ENCODE measurements at places on chromosomes 2 and 18.

- no peak for DNase-seq
Measured at GRCh38 chr2:58636872-58637271, 395.7 kb upstream of the FANCL start.

DNA sequence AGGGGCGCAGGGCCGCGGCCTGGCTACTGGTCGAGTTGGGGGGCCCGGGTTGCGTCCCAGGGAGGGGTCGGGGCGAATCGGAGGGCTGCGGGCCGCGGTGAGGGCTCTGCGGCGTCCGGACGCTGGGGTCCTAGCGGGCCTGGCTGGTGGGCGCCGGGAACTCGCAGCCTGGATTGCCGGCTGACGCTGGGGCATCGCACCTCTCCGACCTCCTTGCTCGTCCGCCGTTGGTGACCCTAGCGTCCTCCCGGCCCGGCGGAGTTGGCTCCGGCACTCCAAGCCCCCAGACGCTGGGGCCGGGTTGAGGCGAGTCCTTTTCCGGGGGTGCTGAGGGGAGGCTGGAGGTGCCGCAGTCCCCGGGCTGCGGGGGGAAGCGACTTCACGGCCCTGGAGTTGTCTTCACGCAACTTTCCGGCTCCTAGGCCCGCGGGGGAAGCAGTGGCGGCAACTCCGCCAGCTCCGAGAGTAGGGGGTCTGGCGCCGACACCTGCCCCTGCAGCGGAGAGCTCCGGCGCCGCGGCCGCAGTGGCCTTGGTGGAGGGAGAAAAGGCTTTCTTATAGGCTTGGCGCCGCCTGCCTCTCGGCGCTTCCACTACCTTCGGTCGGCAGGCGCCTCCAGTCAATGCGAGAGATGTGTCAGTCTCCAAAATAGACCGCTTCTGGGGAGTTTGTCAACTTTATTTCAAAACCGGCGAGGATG lies 70.3 kb downstream of the HAUS1 start:
- peak; percentile 77 for DNase-seq

GRCh38 chr2:128410035-128410757 lies 91.5 kb upstream of the HS6ST1 start:
- no peak for DNase-seq

DNA sequence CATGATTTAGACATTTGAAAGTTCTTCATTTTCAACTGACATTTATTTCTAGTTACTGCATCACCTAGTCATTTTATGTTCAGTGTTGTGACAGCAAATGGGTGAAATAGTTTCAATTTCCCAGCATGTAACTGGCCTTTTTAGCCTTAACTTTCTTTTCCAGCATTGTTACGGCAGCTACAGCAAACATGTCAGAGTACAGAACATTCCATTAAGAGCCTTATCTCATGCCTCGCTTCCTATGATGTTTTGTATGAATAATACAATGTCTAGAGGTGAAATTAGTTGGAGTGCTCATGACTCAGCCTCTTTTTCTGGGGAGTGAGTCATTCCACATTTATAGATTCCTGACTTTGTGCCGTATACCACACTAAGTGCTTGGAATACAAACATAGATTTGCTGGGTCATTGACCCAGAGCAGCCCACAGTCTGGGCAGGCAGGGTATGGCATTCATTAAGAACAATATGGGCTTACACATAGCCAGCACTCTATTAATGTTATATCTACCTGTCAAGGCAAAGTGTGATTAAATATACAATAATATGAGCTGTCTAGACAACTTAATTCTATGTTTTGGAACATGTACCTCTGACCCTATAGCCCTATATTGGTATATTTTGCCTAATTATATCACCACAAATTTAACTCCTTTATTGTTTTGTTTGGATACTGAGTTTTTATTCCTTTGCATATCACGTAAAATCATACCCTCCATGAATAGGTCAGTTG lies 72.2 kb downstream of the MAP2 start:
- DNase-seq = no peak

- DNase-seq = no peak
Measured at GRCh38 chr2:62688771-62689170, 16.7 kb upstream of the EHBP1 start.

DNA sequence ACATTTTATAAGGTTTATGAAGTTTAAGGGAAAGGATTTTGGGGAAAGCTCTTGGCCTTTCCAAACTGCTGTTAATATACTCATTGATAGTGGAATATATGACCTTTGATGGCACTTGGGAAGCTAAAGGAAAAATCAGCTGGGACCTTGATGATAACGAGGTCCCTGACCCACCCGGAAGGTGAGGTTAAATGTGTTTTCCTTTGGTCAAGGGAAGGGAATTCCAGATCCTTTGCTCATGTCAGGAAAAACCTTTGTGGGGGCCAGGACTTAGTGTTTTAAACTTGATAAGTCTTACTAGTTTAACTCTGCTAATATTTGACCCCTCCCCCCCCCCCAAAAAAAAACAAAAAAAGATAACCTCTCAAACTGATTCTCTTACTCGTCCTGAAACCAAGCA lies 50.7 kb downstream of the CRIM1 start:
- no peak for DNase-seq

- DNase-seq = no peak
Measured at GRCh38 chr2:84057917-84058560, 401.0 kb downstream of the SUCLG1 start.

DNA sequence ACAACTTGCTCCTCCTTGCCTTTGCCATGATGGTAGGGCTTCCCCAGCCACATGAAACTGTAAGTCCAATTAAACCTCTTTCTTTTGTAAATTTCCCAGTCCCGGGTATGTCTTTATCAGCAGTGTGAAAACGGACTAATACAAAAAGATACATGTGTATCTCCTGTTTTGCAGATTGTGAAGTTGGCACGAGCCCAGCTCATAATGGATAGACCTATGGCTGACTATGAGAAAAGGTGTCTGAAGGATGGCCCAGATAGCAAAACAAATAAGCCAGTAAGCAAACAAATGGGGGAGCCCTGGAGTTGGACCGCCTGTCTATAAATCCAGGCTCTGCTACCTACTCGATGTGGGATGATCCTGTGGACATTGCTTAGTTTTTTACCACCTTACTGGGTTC lies 15.5 kb upstream of the PRKCE start:
- DNase-seq = no peak

- no peak for DNase-seq
Measured at GRCh38 chr2:102451968-102452367, 21.1 kb upstream of the SLC9A4 start.

DNA sequence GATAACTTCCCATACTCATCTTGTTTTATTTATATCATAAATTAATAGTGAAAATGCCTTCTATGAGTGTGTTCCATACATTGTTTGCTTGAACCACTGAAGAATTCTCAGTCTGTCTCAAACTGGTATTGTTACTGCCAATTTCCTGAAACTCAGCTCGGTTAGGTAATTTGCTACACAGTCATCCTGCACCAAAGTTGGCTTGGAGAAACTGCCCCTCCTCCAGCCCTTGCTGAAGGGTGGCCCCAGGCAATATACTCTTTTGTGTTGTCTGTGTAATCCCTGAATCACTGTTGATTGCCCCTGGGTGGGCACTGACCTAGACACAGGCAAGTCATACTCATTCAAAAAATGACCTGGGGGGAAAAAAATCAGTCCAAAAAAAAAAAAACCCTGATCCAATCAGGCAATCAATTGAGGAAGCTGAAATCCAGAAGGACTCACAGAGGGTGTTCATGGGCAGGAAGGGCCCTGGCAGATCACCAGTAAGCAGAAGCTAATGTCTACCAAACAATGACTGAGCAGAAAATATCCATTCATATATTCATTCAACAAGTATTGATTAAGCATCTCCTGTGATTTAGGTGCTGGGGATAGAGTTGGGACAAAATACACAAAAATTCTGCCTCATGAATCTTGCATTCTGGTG lies 3.8 kb upstream of the SESTD1 start:
- no peak for DNase-seq

DNA sequence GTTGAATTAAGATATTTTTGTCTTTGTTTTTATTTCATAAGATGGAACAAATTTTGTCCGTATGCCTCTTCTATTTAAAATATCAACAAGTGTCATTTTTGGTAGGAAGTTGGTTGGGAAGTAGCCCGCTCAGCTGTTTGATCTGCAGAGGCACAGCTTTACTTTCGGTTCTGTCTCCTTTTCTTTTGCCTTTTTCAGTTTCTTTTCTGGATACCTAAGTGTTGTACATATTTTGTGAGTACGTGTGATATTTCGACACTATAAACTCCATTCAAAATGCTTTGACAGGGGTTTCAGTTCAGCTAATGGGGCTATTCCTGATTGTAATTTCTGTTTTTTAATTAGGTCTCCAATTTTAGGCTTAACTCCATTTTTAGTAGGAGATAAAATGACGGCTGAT lies 1785.0 kb upstream of the LRRTM1 start:
- DNase-seq = no peak

DNA sequence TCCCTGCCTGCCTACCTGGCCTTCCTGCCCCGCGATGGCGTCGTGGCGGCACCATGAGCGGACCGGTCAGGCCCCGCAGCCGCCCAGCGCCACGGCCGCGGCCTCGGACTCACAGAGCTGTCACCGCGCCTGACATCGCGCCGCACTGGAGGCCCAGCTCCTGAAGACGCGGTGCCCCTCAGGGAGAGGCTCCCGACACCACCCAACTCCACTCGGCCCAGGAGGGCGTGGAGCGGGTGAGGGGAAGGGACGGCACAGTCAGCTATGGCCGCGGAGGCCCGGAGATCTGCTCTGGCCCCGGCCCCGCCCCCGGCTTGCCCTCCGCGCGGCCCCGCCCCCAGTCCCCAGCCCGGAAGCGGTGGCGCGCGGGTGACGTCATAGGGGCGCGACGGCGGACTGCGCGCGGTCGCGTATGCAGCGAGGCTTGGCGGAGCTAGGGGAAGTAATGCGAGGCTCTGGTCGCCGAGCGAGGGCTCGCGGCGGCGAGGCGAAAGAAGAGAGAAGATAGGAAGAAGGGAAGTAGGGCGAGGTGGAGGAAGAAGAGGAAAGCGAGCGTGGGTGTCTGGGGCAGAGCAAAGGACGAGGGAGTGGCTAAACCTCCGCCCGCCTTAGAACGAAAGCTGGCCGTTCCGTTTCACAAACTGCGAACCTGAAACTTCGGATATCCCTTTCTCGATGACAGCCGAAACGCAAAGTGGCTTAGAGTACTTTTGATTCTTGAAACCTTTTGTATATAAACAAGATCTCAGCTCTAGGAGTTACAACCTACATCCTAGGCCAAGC lies at the start of gene SLC35F5:
Gene SLC35F5 (minus strand): TSS at position 288 of the 783 bp plus-strand sequence. CDS start 233 bp downstream, at position 55.
- peak; percentile 99 for DNase-seq

- no peak for DNase-seq
Measured at GRCh38 chr2:44582363-44583008, 220.7 kb downstream of the CAMKMT start.

DNA sequence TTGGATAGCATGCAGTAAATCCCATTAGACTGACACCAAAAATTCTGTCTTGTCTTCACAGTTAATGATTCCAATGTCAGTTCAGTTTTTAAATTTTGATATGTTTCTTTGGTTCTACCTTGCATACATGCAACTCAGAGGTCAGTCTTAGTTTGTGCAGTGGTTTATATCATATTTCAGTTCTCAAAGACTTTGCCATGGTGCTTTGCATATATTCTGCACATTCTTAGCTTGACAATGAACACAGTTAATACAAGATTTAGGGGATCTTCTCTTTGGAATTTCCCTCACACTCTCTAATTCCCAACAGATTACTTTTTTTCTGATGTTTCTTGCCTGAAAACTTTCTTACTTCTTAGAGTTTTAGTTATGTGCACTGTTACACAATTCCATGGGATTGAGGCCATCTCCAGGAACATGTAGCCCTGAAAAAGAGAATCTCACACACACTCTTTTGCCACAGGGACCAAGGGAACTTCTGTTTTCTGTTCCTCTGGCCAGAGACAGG lies 17.3 kb downstream of the NOL4 start:
- DNase-seq = no peak

DNA sequence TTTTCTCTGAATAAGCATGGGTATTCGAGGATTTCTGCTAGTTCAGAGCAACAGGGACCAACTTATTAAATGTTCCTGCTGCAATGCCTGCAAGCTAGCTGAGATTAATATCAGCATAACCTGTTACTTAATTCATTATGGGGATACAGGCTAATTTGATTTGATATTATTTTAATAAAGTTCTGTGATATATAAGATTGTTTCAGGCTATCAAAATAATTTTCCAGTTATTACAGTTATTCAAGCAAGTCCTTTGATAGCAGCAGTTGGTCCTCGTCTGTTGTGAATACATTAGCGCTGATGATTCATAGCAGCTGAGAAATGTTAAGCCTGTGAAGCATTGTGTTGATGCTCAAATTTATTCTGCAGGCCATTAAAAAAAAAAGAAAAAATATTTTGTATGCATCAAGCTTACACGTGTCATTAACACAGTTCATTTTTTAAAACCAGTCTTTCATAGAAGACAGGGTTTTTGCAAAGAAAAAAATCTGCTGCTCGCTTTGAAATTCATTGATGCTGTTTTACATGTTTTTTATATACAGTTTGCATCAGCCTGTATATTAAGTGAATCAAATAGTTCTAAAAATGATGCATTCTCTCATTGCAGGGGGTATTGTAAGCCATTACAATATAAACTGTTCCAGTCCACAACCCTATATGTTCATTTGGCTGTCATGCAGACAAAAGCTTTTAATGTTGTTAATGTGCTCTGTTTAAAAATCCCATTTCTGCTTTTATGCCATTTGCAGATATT lies 482.5 kb downstream of the BCL11A start:
- no peak for DNase-seq

DNA sequence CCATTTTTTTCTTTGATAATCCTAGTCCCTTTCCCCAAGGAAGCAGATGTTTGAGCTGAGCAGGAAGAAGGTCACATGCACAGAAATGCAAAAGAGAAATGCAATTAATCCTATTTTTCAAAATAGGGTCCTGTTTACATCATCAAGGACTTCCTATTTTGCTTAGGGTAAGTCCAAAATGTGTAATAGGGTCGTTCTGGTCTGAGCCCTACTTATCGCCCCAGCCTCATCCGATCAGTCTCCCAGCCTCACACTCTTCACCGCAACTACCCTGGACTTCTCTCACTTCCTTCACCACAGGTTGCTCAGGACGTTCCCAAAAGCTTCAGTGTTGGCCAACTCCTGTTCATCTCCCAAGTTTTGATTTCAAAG lies 32.8 kb downstream of the FOSL2 start:
- DNase-seq = no peak

DNA sequence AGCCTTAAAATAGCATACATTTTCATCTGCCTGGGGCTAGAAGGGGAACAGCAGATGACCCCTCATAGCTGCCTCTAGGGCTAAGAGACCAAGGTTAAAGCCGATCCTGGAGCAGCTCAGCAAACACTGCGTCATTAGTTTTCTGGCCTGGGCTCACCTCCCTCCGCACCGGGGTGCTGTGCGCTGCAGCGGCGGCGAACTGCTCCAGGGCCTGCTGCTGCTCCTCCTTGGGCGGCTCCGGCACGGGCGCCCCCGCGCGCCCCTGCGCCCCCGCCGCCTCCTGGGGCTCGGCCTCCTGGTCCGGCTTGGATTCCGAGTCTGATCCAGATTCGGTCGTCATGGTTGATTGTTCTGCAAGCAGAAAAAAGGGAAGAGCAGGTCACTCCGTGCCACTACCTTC lies 55.0 kb downstream of the EPB41L3 start:
- DNase-seq = peak; percentile 61

- peak; percentile 29 for DNase-seq
Measured at GRCh38 chr18:12011957-12012549, 30.7 kb downstream of the IMPA2 start.
